Vagina (tissue), 2 donors: ENCODE measurements at places on chromosomes 16 and 17.

DNA sequence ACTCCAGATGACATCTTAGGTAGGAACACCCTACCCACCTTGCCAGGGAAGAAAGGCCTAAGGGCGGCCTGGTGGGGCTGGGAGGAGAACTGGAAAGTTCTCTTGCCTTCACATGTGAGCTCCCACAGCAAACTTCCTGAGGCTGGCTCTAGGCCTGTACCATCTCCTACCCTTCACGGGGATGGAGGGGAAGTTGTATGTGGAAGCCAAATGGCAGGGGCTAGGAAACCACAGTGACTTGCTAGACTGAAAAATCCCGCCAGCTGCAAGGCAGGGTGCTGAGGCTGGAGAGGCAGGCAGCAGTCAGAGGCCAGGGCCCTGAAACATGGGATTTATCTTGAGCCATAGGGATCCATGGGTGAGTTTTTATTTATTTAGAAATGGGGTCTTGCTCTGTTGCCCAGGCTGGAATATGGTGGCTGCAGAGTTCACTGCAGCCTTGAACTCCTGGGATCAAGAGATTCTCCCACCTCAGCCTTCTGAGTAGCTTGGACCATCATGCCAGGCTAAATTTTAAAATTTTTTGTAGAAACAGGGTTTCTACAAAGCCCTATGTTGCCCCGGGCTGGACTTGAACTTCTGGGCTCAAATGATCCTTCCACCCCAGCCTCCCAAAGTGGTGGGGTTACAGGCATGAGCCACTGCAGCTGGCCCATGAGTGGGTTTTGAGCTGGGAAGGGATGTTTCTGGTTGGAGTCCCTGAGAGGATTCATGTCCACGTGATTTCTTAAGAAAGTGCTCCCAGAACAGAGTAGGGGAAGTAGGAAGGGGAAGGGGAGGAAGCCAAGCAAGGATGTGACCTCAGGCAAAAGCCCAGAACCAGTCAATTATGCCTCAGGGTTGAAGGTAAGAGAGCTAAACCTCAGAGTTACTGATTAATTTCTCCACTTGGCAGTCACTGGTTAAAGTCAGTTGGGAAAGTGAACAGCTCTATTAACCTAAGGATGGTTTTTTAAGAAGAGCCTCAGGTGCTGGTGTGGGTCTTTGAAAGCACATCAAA lies 4.0 kb upstream of the KAT8 start:
- no peak for DNase-seq

GRCh38 chr17:9269350-9270035 lies 248.2 kb downstream of the NTN1 start:
- DNase-seq, result no peak

DNA sequence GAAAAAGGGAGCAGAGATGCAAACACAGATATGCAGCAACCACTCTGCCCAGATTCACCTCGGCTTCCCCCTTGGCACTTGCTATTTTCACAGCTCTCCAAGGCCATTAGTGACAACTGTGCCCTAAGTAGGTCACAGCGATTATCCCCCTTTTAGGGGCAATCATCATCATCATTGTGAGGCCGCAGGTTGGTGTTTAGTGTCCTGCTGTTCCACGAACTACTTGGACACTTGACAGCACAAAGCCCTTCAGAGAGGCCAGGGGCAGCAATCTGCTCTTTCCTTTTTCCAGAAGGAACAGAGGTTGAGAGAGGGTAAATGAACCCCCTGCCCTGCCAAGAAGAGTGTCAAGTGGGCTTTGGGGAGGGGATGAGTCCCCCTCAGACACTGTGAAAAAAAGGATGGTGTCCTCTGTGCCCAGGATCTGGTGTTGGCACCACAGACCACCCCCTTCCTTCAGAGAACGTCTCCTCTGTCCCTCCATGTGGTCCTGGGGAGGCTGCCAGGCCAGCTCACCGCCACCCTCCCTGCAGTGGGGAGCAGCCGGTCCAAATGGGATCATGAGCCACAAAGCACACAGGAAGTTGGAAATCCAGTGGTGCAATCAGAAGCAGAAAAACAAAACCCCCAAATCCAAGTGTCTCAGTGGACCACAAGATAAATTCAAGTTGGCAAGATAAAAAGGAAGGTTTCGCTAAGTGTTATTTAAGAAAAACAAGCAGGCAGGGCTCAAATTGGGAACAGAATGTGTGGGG lies 78.4 kb upstream of the MED9 start:
- DNase-seq, result no peak

DNA sequence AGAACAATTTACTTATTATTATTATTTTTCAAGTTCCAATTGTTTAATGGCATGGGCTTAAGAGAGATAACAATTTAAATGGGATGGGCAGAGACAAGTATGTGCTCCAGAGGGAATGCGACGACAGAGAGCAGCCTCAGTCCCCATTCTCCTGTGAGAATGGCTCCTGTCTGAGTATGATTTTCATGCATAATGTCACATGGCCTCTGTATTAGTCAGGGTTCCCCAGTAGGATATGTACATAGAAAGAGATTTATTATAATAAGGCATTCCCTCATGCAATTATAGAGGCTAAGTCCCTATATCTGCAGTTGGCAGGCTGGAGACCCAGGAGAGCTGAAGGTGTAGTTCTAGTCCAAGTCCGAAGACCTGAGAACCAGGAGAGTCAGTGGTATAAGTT lies 22.9 kb upstream of the NKD1 start:
- DNase-seq, result no peak

DNA sequence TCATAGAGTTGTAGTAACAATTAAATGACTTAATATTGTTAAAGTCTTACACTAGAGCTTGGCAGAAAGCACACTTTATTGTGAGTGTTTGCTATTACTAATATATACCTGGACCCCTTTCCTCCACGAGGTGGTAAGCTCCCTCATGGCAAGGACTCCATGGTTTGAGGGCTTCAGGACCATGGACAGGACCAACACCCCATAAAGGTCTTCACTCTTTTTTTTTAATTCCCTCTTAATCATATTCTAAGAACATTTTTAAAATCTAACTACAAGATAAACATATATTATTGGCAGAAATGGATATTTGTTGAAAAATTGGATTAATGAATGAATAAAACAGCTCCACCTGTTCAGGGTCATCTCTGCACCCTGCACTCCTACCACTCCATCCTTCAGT lies 154.5 kb downstream of the CBLN1 start:
- no peak for DNase-seq

- DNase-seq, result no peak
Observed at GRCh38 chr16:86158688-86159360, 259.9 kb downstream of the IRF8 start.
